Stimulated activated CD4-positive, alpha-beta T cell treated with anti-CD3 and anti-CD28 coated beads, Interleukin-15, amount 100 ng/mL, for 1 hour (primary cell): ENCODE measurements at places on chromosomes 5 and 9.

GRCh38 chr5:147467973-147468508, 41.8 kb downstream of the DPYSL3 start:
- DNase-seq, result no peak

DNA sequence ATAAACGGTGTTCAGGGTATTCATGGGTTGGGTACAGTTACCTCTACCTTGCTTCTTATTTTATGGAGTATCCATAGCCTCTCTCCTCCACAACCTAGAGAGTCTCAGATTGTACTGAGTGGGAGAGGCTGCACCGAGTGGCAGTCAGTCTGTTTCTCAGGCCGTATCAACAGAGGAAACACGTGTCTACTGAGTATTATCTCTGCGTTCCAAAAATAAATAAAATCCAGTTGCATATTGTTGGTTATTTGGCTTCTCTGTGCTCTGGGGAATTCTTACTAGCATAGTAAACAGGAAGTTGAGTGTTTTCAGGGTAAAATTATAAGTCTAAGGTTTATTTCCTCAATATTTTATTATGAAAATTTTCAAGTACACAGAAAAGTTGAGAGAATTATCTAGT, 231.0 kb downstream of the ARHGEF28 start:
- DNase-seq, result no peak

- DNase-seq, result peak; percentile 27
Observed at GRCh38 chr5:1011226-1011631, 2.6 kb downstream of the NKD2 start.

GRCh38 chr9:109872901-109873300, 92.9 kb downstream of the PALM2AKAP2 start:
- DNase-seq, result no peak

DNA sequence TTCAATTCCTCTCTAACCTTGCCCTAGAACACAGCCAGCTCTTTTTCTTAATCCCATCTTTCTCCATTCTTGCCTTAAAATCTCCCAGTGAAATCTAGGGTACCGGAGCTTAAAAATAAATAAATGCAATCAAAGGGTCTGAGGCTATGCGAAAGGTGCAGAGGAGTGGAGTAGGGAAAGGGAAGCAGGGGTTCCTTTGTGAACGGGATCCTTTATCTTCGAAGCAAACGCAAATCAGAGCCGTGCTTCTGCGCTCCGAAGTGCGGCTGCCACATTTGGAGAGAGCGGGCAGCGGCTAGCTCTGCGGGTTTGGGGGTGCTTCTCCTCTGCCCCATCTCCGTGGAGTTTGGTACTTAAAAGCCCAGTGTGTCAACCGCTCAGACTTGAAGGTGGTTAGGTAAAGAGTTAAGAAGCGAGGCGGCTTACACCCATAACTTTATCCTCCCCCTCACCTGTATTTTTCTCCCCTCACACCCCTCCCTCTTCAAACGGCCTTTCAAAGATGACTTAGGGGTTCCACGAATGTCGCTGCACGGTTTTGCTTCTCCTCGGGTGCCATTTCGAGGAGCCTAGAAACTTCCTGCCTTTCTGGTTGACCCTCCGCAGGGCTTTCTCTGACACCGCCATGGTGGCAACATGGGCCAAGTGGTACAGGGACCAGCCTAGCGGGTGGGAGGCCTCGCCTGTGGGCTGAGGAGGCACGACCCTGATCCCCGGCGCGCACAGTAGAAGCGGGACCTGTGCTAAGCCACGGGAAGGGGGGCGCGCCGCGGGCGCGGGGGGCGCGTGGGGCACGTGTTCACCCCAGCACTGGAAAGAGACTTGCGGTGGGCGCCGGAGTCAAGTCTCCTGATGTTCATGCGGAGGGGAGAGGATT, 31.7 kb upstream of the NFIB start:
- DNase-seq, result no peak

- DNase-seq, result no peak
Observed at GRCh38 chr5:73302797-73303147, 129.8 kb downstream of the TMEM174 start.

- DNase-seq, result no peak
Observed at GRCh38 chr9:87578625-87579024, 81.0 kb downstream of the DAPK1 start.

DNA sequence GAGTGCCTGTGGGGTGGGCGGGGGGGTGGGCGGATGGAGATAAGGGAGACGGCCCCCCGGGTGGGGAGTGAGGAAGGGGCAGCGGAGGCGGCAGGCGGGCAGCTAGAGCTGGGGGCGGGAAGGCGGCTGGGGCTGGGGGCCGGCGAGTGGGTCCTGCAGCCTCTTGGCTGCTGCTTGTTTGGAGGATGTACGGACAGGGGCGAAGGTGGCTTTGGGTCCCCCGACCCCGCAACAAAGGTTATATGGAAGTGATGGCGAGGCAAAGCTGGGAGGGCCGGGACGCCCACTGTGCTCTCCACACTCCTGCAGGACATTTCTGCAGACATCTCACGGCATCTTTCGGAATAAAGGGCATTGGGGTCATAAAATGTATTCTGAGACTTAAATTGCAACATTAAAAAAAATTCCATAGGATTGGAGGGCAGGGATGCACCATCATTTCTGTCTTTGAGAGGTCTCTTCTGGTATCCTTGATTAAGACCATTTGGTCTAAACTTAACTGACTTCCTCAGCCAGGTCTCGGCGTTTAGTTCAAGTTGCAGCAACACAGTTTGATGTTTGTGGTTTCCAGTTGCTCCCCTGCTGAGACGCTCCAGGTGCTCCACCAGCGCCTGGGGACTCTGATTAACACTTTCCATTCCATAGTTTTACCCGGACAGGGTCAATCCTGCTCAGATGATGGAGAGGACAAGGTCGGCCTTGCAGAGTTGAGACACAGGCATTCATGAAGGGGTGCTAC, 101.6 kb upstream of the SSBP2 start:
- DNase-seq, result no peak

DNA sequence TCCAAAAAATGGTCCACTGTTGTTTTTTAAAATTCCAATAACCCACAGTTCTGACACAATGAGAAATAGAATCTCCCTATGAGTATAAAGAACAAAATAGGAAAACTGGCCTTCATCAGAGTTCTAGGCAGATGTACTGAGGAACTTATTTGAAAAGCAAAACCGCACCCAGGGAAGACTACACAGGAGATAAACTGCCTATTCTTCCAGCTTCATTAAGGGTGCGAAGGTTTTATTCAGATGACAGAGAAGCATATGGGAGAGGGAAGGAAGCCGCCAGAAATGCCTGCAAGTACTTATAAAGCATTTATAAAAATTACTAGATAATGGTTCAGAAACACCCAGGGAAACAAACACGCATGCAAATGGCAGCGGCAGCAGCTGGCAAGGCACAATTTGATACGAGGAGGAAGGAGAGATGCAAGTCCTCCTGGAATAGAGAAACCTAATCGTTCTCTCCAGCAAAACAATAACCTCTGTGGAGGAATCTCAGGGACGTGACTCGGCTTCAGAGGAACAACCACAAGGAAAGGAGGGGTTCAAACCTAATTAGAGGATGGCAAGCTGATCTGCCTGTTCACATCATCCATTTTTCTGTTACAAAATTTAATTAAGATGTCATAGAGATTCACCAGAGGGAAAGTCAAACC, 9.0 kb downstream of the TTLL11 start:
- no peak for DNase-seq

DNA sequence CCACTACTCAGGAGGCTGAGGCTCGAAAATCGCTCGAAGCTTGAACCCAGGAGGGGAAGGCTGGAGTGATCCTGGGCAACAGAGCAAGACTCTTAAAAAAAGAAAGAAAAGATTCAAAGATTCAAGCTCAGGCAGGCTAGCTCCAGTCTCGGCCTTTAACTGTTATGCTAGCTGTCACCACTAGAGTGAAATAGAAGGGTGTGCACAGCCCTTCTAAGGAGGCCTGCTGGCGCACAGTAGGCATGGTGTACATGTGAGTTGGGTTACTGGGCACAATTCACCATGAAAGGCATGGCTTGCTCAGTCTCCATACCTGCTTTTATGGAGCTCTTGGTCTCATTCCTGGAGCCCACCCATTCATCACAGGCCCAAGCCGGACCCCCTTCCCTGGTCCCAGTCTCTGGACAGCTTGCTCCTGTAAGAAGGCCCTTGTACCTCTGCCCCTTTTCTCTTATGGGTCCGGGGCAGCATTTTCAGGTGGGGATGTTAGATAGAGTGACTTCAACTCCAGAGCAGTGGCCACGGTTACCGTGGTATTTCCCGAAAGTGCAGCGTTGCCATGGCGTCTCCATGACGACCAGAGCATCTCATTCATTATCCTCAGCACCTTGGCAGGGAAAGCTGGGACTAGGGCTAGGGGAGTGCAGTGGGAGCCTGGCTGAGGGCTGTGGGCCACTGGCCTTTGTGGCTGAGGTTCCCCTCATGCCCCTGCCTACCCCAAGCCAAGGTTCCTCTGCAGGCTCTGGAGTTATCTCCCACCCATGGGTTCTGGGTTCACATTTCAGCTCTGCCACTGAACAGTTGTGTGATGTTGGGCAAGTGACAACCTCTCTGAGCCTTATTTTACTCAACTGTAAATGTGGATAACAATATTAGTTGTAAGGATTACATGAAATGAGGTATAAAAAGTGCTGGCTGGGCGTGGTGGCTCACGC, 5.7 kb downstream of the NDST1 start:
- no peak for DNase-seq

- no peak for DNase-seq
Observed at GRCh38 chr5:124628721-124629596, 117.5 kb downstream of the ZNF608 start.

GRCh38 chr9:91162311-91162710, 199.4 kb downstream of the AUH start:
- DNase-seq, result no peak

DNA sequence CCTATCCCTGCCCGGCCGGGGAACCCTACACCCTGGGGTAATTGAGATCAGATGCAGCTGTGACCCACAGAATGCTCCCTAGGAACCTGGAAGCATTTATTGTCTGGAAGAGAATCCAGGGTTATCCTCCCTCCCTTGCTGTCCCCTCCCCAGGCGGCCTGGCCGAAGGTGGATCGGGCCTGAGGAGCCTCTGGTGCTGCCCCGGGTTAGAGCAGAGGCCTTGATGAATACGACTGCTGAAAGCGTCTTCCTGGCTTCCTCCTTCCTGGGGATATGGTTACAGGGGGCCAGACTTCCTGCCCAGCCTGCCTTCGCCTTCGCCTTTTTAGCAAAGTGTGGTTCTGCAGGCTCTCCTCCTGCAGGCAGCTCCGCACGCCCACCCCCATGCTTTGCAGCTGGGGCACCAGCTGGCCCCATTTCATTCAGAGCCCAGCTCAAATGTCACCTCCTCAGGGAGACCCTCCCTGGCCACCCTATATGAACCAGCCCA, 22.5 kb upstream of the PTGS1 start:
- DNase-seq, result no peak

- no peak for DNase-seq
Observed at GRCh38 chr9:34633166-34633565, 4.3 kb upstream of the ARID3C start.

GRCh38 chr9:133335924-133336811, at the start of gene SURF6:
TSS of gene SURF6 (minus strand) at chr9:133336188. CDS start at chr9:133336132, 56 bp downstream.
- DNase-seq, result peak; percentile 94

- no peak for DNase-seq
Observed at GRCh38 chr5:53944981-53945380, 365.4 kb downstream of the ARL15 start.

DNA sequence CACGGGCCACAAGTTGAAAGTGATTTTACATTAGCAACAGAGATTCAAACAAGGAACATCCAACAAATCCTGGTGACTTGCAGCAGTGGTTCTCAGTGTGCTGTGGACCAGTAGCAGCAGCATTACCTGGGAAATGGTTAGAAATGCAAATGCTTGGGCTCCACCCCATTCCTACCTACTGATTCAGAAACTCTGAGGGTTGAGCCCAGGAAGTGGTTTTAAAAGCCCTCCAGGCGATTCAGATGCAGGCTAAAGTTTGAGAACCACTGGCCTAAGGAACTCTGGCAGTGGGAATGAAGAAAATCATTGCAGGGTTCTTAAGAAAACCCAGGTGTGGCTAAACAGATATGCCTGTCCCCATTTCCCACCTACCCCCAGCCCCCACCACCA, 398.8 kb downstream of the ENC1 start:
- no peak for DNase-seq

- DNase-seq, result no peak
Observed at GRCh38 chr5:67647772-67648171, 451.2 kb upstream of the CD180 start.

DNA sequence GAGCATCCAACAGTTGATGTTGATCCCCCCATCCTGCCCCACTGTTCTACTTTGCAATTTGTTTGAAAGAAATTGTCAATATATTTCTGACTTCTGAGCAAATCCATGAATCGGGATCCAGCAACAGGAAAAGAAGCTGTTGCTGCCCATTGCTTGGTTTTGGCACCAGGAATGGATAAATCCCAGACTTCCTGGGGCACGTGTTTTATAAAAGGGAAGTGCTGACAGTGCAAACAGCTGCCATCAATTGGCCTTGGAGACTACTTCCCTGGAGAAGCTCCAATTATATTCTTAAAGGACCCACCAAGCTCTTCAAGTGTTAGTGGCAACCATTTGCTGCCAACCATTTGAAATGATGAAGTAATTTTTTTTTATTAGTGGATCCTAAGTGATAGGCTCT, 13.7 kb downstream of the STK32A start:
- DNase-seq, result no peak

DNA sequence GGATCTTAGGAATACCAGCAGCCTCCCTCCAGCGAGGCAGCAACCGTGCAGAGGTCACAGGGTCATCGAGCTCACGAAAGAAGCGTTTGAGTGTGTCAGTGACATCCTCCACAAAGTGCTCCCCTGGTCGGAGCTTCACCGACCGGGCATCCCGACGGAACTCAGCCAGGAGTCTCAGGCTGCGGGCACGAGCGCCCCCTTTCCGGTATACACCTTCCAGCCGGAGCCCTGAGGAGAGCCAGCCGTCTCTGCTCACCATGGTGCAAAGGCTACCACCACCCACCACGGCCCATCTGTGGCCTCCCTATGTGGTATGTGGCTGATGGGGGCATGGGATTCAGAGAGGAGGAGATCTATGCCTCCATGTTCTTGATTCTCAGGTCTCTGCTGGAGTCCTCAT, 10.8 kb upstream of the FCHSD1 start:
- no peak for DNase-seq

GRCh38 chr5:131366428-131366827, 102.6 kb downstream of the CDC42SE2 start:
- DNase-seq, result no peak

GRCh38 chr5:139388198-139388821, 1.4 kb downstream of the MZB1 start:
- no peak for DNase-seq

- DNase-seq, result peak; percentile 34
Observed at GRCh38 chr9:94860678-94861588, 134.4 kb downstream of the AOPEP start.

DNA sequence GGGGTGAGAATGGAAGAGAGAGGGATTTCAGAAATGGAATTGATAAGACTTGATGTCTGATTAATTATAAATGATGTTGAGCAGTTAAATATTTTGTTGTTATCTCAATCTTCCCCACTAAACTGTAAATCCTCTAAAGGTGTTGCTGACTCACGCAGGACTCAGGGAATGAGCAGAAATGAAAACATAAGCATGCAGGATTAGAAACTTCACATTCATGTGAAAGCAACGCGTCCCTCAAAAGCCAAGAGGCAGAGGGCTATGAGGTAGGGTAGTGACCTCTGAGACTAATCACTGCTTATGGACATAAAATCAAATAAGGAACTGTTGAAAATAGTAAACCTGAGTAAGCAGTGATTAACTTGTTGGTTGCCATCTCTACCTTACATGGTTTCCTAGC, 21.1 kb downstream of the ADAMTSL1 start:
- no peak for DNase-seq

GRCh38 chr5:9789777-9790176, 159.6 kb upstream of the TAS2R1 start:
- no peak for DNase-seq

- DNase-seq, result no peak
Observed at GRCh38 chr5:61123145-61123544, 39.1 kb downstream of the SMIM15 start.

- no peak for DNase-seq
Observed at GRCh38 chr5:143244990-143245389, 158.5 kb downstream of the NR3C1 start.
